ENCODE measurements at places on chromosomes 2 and 18.

- no peak for DNase-seq
These were observed 1.0 kb downstream of the HDLBP start for GRCh38 chr2:241314226-241315092.

DNA sequence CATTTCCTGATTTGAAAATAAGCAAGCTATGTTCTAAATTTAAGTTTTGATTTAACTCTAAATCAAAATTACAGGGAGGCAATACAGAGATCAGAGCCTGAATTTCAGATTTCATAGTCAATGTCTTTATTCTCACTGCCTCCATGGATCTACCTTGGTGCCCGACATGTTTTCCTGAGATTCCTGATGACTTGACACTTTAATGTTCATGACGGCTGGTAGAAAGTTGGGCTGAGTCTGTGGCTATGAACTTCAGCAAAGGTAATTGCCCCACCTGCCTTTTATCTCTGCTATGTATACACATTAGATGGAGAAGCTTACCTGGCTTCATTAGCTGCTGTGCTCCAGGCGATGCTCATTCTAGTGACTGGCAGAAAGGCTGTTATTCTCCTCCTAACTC lies 1390.5 kb upstream of the CELF4 start:
- DNase-seq, result no peak

GRCh38 chr2:150495993-150496627 lies 8.6 kb upstream of the RND3 start:
- peak; percentile 93 for DNase-seq

DNA sequence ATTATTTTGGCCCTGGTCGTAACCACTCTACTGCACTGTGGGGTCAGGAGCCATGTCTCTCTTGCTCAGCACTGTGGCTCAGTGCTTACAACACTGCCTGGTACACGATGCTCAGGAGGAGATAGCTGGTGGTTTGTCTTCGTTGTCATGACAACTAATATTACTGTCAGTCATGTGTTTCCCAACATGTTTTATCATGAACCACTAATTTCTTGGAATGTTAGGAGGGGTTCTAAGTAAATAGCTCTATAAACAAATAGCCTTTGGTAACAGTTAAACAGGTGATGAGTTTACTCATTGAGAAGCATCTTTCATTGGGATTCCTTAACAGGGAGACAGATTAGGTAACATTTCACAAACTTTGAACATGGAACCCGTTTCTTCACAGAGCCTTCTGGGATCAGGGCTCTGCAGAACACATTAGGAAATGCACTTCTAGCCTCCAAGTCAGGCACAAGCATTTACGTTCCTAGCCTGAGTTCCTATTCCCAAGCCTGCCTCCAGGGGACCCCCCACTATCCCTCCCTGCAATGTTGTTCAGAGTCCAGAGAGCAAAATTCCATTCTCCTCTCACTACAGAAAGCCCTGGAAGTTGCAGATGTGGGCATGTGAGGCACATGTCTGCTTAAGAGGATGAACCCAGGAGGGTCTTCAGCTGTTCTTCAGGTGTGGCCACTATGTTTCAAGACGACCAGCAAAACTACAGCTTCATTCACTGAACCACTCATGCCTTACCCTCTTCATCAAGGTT lies 6.4 kb upstream of the RBM44 start:
- no peak for DNase-seq

DNA sequence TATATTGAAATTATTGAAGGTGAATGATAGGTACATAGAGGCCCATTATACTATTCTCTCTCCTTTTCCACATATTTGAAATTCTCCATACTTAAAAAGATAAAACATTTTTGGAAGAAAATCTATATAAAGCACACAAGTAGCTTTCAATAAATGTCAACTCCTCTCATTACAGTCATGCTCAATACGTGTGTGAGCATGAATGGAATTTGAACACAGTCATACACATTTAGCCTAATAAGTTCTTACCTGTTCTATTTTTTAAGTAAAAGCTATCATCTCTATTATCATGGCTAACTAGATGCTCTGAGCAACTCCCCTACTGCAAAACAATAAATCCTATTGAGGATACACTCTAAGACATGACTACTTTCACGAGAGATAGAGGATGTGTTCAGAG lies 41.9 kb upstream of the SPATS2L start:
- DNase-seq, result no peak

DNA sequence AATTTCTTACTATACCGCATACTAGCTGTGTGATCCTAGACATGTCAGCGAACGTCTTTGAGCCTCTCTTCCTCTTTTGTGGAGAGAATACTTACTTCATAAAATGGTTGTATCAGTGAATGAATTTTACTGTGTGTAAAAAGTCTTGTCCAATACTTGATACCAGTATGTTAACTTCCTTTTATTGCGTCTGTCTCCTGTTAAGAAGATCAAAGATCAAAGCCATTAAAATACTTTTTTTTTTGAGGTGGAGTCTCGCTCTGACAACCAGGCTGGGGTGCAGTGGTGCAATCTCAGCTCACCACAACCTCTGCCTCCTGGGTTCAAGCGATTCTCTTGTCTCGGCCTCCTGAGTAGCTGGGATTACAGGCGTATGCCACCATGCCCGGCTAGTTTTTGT lies 33.2 kb downstream of the ERLEC1 start:
- DNase-seq, result no peak

- DNase-seq, result no peak
These were observed 29.7 kb upstream of the DPYSL5 start for GRCh38 chr2:26818255-26818654.

GRCh38 chr2:171180229-171180930 lies 19.7 kb upstream of the TLK1 start:
- DNase-seq, result no peak

GRCh38 chr2:143732076-143732475 lies 602.9 kb downstream of the ARHGAP15 start:
- DNase-seq, result no peak

DNA sequence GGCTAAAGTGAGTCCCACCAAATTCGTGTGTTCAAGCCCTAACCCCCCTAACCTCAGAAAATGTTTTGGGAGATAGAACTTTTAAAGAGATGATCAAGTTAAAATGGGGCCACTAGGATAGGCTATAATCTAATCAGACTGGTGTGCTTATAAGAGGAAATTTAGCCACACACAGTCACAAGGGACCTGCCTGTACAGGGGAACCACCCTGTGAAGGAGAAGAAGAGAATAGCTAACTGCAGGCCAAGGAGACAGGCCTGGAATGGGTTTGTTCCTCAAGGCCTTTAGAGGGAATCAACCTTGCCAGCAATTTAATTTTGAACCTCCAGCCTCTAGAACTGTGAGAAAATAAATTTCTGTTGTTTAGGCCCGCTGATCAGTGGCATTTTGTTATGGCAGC lies 36.0 kb upstream of the TANK start:
- DNase-seq, result no peak

GRCh38 chr2:81853341-81853740 lies 1548.8 kb upstream of the LRRTM1 start:
- DNase-seq, result no peak

GRCh38 chr2:133562558-133562957 lies 5.7 kb downstream of the NCKAP5 start:
- no peak for DNase-seq

GRCh38 chr2:26469092-26469710 lies 8.7 kb downstream of the OTOF start:
- no peak for DNase-seq

DNA sequence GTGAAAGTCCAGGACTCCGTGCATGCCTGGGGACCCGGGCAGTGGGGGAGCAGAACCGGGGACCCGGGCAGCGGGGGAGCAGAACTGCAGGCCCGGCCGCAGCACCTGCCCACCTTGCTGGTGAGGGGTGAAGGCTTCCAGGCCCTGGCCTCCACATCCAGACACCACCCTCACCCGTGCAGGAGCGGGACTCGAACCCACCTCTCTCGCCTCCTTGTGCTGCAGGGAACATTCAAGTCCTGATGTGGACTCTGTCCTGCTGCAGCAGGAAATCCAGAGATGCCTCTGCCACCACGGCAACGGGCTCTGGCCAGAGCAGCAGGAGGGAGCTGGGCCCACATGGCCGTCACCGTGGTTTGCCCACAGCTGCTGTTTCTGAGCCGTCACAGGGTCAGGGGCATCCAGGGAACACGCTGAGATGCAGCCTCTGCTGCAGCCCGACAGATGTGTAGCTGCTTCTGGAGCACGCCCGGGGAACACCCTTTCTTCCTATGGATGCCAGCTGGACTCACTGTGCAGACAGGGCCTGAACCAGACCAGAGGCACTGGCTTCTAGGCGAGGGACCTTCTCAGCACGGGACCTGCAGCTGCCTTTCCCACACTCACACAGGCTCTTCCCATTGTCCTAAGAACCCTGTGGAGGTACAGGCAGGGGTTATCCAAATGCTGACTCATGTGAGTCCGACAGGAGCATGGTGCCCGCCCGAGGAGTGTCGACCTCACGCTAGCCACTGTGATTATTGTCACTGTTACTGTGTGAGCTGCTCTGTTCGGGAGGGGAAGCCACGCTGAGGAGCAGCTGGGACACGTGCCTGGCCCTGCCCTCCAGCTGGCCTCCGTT lies 89.2 kb upstream of the CTDP1 start:
- DNase-seq, result no peak

- no peak for DNase-seq
These were observed 19.3 kb downstream of the GEMIN6 start for GRCh38 chr2:38797250-38797676.

GRCh38 chr2:233165895-233166661 lies 85.4 kb upstream of the ATG16L1 start:
- DNase-seq, result peak; percentile 23

DNA sequence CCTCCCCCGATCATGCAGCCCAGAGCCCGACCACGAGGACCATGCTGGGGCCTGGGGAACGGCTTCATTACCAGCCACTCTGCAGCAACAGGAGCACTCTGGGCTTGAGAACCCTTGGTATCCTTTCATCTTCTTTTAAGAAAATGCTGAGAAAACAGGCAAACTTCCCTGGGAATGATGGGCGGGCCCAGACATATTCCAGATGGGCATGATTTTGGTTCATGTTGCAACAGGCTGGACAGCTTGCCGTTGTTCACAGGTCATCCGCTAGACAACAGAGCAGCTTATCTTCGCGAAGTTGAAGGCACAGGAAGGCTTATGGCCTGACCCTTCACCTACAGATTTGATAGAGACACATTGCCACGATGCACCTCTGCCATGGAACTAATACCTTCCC lies 121.0 kb downstream of the KLHL29 start:
- no peak for DNase-seq

GRCh38 chr18:44474067-44474411 lies 206.6 kb upstream of the SETBP1 start:
- DNase-seq, result no peak

DNA sequence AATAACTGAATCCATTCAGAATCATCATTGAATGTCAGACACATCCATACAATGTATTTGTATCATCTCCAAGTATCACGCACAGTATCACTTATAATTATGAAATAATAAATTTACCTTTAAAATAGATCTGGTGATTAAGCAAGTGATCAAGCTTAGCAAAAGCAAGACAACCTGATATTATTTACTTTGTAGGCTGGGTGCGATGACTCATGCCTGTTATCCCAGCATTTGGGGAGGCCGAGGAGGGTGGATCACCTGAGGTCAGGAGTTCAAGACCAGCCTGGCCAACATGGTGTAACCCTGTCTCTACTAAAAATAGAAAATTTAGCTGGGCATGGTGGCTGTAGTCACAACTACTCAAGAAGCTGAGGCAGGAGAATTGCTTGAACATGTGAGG lies 421.0 kb upstream of the NETO1 start:
- DNase-seq, result no peak

- no peak for DNase-seq
These were observed 27.7 kb upstream of the SPATS2L start for GRCh38 chr2:200278694-200279316.

DNA sequence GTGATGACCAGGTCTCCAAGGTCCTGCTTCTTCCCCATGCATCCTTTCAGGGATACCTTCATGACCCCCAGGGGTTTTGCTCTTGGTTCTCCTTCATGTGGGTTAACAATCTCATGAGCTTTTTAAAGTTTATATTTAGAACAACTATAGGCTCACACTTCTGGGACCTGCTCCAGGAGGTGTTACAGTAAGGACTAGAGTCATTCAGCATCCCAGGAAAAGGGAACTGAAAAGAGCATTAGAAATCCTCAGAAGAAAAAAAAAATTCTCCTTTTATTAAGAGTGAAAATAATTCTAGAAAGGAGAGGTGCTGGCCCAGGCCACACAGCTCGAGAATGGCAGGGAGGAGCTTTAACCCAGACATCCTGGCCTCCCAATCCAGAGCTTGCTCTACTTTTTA lies 66.5 kb downstream of the SETBP1 start:
- no peak for DNase-seq

DNA sequence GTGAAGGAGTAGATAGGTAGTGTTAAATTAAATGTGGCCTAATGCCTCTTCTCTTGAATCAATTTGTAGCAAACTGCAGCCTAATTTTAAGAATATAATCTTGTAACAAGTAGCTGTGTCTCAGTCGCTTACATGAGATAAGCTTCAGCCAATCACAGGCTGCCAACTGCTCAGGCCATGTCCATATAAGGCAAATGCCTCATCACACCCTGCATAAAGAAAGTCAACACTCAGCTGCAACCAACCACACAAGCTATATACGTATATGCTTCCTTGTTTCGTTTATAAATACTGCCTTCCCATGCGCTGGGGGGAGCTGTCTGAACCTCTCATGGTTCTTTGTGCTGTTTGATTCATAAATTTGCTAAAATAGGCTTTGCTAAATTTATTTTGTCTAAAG lies 476.3 kb downstream of the TRIB2 start:
- no peak for DNase-seq

GRCh38 chr2:234348081-234348480 lies 148.8 kb downstream of the ARL4C start:
- DNase-seq, result peak; percentile 15

GRCh38 chr18:2656237-2656980 lies 883 bp downstream of the SMCHD1 start:
- no peak for DNase-seq

- no peak for DNase-seq
These were observed 216.7 kb downstream of the SETBP1 start for GRCh38 chr18:44897411-44897810.

- DNase-seq, result no peak
These were observed 167.3 kb downstream of the MREG start for GRCh38 chr2:215845839-215846586.

DNA sequence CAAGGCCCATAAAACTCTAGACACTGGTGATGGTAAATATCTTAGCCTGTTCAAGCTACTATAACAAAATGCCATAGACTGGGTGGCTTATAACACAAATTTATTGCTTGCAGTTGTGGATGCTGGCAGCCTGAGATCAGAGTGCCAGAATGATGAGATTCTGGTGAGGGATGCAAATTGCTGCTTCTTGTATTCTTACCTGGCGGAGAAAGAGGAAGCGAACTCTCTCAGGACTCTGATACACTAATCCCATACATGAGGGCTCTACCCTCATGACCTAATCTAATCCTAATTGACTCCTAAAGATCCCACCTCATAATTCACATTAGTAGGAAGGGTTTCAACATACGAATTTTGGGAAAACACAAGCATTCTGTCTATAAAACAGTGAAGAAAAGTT lies 4.6 kb upstream of the IER3IP1 start:
- DNase-seq, result no peak
